ENCODE measurements at places on chromosomes 4 and X. TPM values are rescaled to one million over a fixed set of nuclear protein-coding genes. Genes with fewer than 3 reads are reported as not detected.

Gene TCEAL6
- total RNA-seq = not detected

Gene KLB
- total RNA-seq = not detected

Gene MAOB
- total RNA-seq = 3.2 TPM

Gene CSN1S1
- not detected for total RNA-seq

Gene AFF1
- total RNA-seq = 28.5 TPM

Gene USP26
- total RNA-seq = not detected

Gene TRIML2
- 1.1 TPM for total RNA-seq

Gene ZMAT1
- 4.7 TPM for total RNA-seq

Gene KLKB1
- 0.17 TPM for total RNA-seq

Gene GAGE1
- total RNA-seq = not detected

Gene UGT2B15
- total RNA-seq = not detected

DNA sequence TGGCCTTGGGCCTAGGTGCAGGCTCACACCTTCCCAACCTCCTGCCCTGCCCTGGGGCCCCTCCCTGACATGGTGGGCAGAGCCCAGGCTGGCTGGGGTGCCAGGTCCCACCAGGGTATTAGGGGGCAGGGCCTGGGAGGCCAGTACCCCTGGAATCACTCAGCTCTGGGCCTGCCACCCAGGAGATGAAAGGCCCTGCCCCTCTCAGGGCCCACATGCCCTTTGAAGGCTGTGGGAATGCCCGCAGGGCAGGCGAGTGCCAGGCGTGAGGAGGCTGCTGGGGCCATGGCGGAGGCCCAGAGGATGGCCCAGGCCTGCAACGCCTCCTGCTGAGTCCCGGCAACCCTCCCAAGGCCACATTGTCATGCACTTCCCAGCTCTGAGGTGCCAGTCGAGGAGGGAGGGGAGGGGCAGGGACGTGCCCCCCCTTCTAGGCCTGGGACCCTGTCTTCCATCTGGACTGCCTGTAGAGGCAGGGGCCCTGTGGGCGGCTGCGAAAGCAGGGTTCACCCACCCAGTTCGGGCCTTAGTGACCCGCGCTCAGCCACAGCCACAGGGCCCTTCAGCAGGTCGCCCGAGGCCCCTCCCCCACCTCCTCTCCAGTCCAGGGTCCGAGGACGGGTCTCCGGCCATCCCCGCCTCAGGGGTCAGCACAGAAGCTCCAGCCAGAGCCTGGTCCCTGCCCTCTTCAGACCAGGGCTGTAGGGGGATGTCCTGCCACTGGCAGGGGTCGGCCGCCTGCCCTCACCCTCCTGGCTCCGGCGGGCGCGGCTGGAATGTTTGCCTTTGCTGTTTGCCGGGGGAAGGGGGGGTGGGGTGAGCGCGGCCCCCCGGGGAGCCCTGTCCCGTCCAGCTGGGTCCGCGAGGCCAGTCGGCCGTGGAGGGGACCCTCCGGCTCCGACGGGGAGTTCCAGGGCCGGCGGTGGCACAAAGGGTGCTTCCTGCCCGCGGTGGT lies 26.7 kb upstream of the FGFR3 start:
- no peak for DNase-seq

DNA sequence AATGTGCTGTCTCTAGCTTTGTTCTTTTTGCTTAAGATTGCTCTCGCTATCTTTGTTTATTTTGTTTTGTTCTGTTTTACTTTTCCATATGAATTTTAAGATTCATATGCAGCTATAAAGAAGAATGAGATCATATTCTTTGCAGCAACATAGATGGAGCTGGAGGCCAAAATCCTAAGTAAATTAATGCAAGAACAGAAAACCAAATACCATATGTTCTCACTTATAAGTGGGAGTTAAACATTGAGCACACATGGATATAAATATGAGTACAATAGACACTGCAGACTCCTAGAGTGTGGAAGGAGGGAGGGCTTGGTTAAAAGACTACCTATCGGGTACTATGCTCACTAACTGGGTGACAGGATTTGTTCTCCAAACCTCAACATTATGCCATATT lies 237.8 kb downstream of the TRAM1L1 start:
- DNase-seq = no peak

- DNase-seq = no peak
Observed at GRCh38 chr4:86596807-86597206, 2.7 kb downstream of the PTPN13 start.

DNA sequence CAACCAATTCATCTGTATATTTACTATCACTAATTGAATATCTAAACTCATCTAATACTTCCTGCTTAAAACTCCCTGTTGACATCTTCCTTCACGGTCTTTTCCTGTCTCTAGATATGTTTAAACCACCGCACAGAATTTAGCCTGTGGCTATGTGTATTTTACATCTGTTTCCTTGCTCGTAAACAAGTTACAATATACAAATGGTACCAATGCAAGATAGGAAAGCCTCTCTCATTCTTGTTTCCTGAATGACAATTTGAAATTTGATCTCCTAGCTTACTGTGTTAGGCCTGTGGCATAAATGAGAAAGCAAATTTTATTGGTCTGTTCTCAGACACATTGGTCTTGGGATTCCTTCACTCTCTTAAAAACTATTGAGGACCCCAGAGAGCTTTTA lies 89.7 kb upstream of the PCDH7 start:
- DNase-seq = no peak

GRCh38 chr4:622071-622995 lies 3.0 kb upstream of the PDE6B start:
- peak; percentile 46 for DNase-seq

DNA sequence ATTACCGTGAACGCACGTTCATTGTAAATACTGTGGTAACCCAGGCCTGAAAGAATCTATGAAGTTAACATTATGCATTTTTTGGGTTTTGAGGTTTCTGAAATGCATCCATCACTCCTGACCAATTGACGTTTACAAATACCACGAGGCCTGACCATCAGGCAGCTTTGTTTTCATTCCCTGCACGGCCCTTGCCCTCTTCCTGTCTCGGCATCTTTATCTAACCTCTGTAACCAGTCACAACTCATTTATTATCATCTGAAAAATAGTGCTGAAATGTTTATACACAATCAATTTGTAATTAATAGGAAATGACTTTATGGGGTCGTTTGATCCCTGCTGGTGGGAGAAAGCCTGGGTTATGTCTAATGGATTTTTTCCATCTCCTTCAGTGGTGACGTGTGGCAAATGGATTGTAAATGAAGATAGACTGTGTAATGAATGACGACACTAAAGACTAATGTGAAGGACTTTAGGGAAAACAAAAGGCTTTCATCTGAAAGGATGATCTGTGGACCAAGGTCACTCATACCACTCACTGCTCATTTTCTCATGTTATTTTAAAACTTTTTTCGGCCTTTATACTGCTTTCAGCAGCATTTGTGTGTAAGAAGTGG lies 102.7 kb upstream of the SORBS2 start:
- DNase-seq = no peak

- DNase-seq = no peak
Observed at GRCh38 chr4:40299811-40300292, 35.3 kb upstream of the CHRNA9 start.

GRCh38 chr4:1154126-1154522 lies 18.3 kb downstream of the SPON2 start:
- no peak for DNase-seq

GRCh38 chrX:139811942-139812629 lies 104.1 kb upstream of the MCF2 start:
- DNase-seq = no peak

- DNase-seq = no peak
Observed at GRCh38 chr4:164261831-164262230, 492.1 kb upstream of the SMIM31 start.

GRCh38 chrX:131802836-131803626 lies 220.1 kb upstream of the STK26 start:
- no peak for DNase-seq

DNA sequence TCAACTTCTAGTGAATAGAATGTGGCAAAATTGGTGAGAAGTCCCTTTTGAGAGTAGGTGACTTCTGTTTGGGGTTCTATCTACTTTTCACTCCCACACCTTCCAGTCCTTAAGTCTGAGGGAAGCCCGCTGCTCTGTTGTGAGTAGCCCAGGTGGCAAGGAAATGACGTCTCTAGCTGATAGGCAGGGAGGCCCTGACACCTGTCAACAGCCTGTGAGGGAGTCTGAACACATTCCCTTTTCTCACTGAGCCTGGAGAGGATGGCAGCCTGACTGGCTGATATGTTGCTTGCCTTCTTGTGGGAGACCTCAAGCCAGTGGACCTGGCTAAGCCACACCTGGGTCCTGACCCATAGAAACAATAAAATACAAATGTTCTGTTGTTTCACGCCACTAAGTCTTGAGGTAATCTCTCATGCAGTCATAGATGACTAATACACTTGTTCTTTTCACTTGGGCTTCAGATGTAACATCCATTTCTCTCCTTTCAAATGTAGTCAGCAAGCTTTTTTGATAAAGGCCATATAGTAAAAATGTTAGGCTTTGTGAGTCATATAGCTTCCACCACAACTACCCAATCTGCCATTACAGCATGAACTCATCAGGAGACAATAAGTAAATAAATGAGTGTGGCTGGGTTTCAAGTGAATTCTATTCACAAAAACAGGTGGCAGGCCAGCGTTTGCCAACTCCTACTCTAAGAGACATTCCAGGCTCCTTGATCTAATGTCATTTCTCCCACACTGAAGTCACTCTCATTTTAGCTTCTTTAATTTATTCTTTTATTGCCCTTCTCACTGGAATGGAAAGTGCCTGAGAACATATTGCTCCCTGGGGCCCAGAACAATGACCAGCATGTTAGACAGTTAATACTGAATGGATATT lies 265.1 kb upstream of the MAD2L1 start:
- DNase-seq = no peak

DNA sequence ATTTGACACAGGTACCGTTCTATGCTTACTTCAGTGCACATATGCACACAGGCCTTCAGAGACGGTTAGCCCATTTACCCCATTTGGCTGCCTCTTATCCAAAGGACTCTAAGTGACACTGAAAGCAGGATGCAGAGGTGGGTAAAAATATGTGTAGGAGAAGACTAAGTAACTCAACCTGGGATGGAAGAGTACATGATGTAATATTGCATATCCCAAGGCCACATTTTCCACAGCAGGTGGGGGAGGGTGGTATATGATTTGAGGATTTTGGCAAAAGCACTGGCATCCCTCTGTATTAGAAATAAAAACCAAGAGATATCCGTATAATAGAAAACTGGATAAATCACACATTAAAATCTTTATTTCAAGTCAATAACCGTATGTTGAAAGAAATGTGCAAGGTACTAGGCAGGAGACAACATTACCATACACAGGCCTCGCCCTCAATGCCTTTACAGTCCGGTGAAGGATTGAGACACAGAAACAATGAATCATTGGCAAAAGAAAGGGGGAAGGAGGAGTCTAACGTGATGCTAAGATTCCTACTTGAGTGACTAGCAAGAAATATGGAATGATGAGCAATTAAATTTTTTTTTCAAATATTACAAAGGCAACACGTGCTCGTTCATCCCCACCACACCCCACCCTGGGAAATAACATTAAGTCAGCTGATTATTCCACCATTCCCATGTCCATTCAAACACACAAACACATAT lies 161.0 kb upstream of the RASGEF1B start:
- DNase-seq = no peak

GRCh38 chr4:77471821-77472495 lies 133.7 kb upstream of the CXCL13 start:
- DNase-seq = no peak

DNA sequence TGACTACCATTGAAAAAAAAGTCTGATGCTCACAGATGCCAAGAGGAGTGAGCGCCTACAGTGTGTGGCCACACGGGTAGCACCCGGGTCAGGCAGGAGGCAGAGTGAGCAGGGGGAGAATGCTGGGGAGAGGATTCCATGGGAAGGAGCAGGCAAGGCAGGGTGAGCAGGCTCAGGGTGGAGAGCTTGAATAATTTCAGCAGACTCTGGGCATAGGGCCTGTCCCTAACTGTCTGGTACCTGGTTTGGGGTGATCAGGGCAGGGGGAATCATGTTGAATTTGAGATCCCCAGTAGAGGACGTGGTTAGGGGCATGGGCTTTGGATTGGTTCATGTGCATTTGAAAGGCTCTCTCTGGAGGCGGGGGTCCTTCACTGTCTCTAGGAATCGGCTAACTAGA lies 51.2 kb upstream of the TLR3 start:
- DNase-seq = no peak

DNA sequence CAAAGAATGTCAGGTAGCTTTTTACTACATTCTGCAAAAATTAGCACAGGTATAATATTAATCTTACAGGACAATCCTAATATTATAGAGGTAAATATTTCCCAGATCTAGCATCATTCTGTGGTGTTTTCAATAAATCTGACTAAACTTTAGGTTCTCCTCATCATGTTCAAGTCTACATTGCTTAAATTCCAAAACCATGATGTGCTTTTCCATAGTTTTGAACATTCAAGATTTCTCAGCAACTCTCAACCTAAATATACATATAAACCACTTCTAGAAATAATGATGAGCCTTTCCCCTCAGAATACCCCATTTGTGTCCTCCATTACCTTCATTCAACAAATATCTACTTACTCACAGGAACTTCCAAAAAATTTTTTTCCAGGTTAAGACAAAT lies 23.1 kb downstream of the EIF4E start:
- DNase-seq = no peak

DNA sequence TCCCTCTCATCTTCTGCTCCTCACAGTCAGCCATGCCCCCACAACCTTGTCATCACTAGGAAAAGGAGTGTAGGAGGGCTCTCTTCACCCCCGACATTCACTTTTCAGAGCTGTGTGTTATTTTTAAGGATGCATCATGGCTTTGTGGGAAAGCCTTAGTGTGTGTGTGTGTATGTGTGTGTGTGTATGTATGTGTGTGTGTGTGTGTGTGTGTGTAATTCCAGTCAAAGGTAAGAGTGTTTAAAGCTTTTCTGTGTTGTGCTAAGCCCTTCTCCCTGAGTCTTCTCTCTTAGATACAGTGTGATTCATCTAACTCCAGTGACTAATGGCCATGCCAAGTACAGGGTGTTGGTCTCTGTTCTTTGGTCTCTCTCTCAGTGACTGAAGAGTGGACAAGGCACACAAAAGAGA lies 76.6 kb downstream of the CHIC2 start:
- no peak for DNase-seq

DNA sequence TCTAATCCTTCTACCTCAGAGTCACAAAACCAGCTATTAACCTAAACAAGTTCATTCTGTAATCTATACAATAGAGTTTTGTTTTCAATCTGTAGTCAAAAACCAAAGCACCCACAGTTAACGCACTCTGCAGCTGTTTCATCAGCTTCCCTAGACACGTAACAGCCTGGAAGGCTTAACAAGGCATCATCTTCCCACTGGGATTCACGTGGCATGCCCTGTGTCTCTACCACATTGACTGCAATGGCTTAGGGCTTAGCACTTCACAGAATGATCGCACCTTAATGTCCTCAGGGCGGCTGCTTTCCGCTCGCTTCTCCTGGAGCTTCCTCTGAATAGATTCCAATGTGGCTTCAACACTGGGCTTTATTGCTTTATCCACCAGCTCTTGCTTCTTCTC lies 49.7 kb upstream of the NAP1L5 start:
- no peak for DNase-seq

- DNase-seq = no peak
Observed at GRCh38 chr4:39369301-39369700, 3.1 kb upstream of the RFC1 start.

DNA sequence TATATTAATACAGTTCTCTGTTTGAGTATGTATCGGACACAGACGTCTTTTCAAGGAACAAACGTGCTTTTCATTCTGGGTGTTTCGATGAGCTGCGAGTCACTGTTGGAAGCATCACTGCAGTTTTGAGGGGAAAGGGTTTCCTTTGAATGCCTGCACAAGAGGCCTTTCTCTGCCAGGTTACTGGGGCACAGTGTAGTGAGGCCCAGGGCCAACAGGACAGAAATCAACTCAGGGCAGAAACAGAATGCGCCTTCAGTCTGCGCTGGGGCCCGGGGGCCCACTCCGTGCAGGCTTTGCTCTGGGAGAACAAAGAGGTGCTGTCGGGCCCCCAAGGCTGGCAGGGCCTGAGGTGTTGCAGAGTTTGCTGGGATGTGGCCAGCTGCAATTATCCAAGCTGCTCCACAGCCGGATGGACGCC lies 2.3 kb upstream of the PPP2R3B start:
- no peak for DNase-seq

Data from chondrocyte (in vitro differentiated cells).